CD4-positive, alpha-beta T cell (primary cell): ENCODE measurements at places on chromosomes 12 and 14.

DNA sequence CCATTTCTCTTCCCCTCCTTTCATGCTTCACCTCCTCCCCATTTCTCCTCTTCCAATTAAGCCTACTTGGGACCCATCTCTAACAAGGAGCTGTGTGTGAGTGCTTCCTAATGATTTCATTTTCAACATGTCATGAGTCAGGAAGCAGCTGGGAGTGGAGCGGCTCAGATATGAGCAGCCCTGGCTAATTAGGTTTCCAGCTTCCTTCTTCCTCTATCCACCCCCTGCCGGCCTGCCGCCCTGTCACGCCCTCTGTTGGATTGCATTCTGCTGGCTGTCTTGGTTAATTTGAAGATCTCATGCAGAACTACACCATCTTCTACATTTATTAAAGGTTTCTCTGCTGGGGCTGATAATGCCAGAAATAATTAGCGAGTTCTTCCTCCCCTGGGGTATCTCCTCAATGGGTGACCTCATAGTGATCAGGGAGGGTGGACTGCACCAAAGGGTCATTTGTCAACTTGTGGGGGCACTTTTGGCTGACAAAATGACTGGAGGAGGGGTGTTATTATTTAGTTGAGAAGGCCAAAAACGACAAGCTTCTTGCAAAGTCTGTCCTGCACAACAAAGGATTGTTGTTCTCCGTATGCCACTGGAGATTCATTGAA is 300.9 kb upstream of the SRRM4 start:
- H3K4me3 ChIP-seq: no peak overlapping the region
- no peak for DNase-seq
- H3K27ac ChIP-seq: no peak overlapping the region
- no peaks in the 10 kb centered on the region for H3K27me3 ChIP-seq

DNA sequence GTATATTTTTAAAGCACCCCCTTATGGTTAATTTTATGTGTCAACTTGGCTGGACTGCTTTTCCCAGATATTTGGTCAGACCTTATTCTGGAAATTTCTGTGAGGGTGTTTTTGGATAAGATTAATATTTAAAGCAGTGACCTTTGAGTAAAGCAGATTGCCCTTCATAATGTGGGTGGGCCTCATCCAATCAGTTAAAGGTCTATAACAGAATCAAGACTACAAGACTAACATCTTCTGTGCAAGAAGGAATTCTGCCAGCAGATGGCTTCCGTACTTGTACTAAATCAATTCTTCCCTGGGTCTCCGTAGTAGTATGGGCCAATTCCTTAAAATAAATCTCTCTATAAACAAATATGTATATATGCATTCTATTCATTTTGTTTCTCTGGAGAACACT is 257.6 kb downstream of the ETNK1 start:
- H3K27me3 ChIP-seq: no peaks in the 10 kb centered on the region
- no peak overlapping the region for H3K4me3 ChIP-seq
- no peak overlapping the region for H3K27ac ChIP-seq
- H3K36me3 ChIP-seq: no peaks in the 10 kb centered on the region

DNA sequence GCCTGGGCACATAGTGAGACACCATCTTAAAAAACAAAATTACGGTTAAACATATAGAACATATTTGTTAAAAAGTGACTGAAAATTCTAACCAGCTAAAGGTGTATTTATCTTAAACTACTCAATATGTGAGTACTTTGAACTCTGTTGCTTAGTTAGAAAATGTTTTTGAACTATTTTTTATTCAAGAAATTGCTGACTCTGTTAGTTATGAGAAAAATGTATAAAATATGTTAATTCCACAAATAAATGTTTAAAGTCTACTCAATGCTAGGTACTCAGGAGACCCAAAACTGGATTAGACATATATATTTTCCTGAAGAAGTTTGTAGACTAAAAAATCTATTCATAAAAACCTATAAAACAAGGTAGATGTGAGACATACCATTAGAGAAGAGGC is 23.0 kb upstream of the GPR33 start:
- H3K36me3 ChIP-seq: no peaks in the 10 kb centered on the region
- no peaks in the 10 kb centered on the region for H3K27me3 ChIP-seq
- no peak for DNase-seq
- no peak overlapping the region for H3K27ac ChIP-seq
- H3K4me1 ChIP-seq: no peaks in the 10 kb centered on the region
- H3K4me3 ChIP-seq: no peak overlapping the region

GRCh38 chr12:50344245-50344644 is 52.2 kb downstream of the FAM186A start:
- no peaks in the 10 kb centered on the region for H3K4me1 ChIP-seq
- H3K36me3 ChIP-seq: no peaks in the 10 kb centered on the region
- H3K4me3 ChIP-seq: no peak overlapping the region
- no peaks in the 10 kb centered on the region for H3K27me3 ChIP-seq

GRCh38 chr12:129351481-129351880 is 498.2 kb downstream of the GLT1D1 start:
- H3K4me3 ChIP-seq: no peak overlapping the region
- H3K4me1 ChIP-seq: no peaks in the 10 kb centered on the region
- no peak for DNase-seq
- no peaks in the 10 kb centered on the region for H3K36me3 ChIP-seq

GRCh38 chr14:105700622-105701288 is 174.4 kb downstream of the TMEM121 start:
- DNase-seq: no peak
- no peaks in the 10 kb centered on the region for H3K27me3 ChIP-seq
- no peak overlapping the region for H3K4me3 ChIP-seq
- H3K36me3 ChIP-seq: no peaks in the 10 kb centered on the region
- no peak overlapping the region for H3K27ac ChIP-seq

DNA sequence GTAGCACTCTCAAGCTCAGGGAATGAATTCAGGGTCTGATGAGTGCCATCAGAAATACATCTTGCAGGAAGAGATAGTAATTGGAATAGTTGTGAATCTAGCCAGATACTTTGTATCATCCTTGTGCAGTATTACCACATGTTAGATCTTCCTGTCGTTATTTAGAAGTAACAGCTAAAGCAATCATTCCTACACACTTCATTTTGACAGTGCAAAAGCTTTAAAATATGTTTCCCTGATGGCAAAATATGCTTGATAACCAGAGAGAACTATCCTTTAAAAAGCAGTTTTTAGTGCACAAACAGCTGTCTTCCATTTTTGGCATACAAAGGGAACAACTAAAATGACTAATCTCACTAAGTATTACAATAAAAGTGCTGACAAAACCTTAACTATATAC is 149.5 kb upstream of the SLC38A2 start:
- no peak overlapping the region for H3K27ac ChIP-seq
- DNase-seq: no peak

GRCh38 chr12:28938056-28938455 is 211.0 kb upstream of the FAR2 start:
- H3K27me3 ChIP-seq: no peaks in the 10 kb centered on the region
- no peak for DNase-seq
- H3K27ac ChIP-seq: no peak overlapping the region
- H3K36me3 ChIP-seq: no peaks in the 10 kb centered on the region
- no peaks in the 10 kb centered on the region for H3K4me1 ChIP-seq

DNA sequence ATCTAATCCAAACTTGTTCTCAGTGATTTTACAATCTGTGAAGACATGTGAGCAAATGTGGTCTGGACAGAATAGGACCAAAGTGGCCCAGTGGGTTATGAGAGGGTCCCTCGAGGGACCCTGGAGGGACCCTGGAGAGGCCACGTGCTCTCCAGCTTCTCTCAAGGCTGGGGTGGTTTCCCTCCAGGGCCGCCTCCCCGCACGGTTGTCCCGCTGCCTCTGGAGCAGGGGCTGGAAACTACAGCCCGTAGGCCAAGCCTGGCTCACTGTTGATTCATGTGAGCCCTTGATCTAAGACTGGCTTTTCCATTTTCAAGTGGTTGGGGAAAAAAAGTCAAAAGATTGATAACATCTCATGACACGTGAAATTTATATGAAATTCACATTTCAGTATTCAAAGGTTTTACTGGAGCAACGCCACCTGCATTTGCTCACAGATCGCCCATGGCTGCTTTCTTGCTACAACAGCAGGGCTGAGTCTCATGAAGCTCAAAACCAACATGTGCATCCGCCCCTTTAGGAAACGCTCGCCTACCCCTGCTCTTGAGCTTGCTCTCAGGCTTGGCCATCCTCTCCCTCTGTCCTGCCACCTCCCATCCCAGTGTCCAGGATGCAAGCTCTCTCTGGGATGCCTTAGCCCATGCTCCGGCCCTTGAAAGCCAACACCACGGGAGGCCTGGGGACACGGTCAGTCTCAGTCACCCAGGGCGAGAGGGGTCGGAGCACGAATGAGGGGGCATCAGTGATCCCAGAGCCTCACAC is 12.1 kb upstream of the LRTM2 start:
- DNase-seq: no peak
- H3K4me1 ChIP-seq: peaks cover 75% of the 10 kb centered on the region
- no peak overlapping the region for H3K27ac ChIP-seq

DNA sequence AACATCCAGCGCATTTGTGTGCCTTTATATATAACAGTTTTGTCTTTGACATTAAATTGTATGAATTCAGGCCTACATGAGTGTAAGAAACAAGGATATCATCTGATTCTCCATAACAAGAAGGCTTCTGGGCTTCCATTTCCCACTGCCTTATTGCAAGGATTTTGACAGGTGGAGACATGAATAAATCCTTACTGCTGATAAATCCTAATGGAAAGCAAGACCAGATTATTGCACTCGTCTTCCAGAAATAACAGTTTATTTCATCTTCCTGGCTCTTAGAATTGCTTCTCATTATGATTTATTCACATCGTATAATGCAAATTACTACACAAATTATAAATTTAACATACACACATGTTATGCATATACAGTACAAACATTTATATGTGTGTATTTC is 348.1 kb downstream of the MDGA2 start:
- no peaks in the 10 kb centered on the region for H3K27me3 ChIP-seq
- no peak overlapping the region for H3K4me3 ChIP-seq
- no peaks in the 10 kb centered on the region for H3K4me1 ChIP-seq
- DNase-seq: no peak
- no peak overlapping the region for H3K27ac ChIP-seq

GRCh38 chr14:26597071-26597588 is 703 bp downstream of the NOVA1 start:
- no peaks in the 10 kb centered on the region for H3K36me3 ChIP-seq
- H3K4me3 ChIP-seq: no peak overlapping the region
- peaks cover 29% of the 10 kb centered on the region for H3K27me3 ChIP-seq
- no peaks in the 10 kb centered on the region for H3K4me1 ChIP-seq

DNA sequence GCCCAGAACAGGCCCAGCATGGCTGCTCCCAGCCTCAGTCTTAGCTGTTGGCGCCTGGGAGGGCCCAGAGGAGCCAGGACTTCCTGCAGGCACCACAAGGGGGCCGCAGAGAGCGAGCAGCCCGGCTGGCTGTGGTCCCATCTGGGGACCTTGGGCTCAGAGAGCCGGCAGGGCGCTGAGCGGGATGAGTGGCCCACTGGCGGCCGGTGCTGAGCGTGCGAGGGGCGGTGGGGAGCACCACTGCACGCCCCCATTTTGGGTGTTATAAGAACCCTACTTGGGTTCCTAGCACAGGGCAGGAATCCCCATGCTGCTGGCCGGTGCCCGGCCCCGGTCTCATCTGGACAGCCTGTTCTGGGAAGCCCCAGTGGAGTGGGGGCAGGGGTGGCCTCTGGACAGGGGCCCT is 25.9 kb upstream of the CRIP2 start:
- no peak overlapping the region for H3K27ac ChIP-seq
- no peak overlapping the region for H3K4me3 ChIP-seq
- H3K36me3 ChIP-seq: peaks cover 22% of the 10 kb centered on the region
- no peaks in the 10 kb centered on the region for H3K27me3 ChIP-seq
- DNase-seq: peak; percentile 61
- peaks cover 7% of the 10 kb centered on the region for H3K4me1 ChIP-seq

- no peaks in the 10 kb centered on the region for H3K4me1 ChIP-seq
- no peaks in the 10 kb centered on the region for H3K36me3 ChIP-seq
- no peak overlapping the region for H3K27ac ChIP-seq
- H3K27me3 ChIP-seq: peaks cover 2% of the 10 kb centered on the region
- DNase-seq: no peak
Measured at GRCh38 chr14:95692109-95692508, 5.9 kb downstream of the TCL1B start.

DNA sequence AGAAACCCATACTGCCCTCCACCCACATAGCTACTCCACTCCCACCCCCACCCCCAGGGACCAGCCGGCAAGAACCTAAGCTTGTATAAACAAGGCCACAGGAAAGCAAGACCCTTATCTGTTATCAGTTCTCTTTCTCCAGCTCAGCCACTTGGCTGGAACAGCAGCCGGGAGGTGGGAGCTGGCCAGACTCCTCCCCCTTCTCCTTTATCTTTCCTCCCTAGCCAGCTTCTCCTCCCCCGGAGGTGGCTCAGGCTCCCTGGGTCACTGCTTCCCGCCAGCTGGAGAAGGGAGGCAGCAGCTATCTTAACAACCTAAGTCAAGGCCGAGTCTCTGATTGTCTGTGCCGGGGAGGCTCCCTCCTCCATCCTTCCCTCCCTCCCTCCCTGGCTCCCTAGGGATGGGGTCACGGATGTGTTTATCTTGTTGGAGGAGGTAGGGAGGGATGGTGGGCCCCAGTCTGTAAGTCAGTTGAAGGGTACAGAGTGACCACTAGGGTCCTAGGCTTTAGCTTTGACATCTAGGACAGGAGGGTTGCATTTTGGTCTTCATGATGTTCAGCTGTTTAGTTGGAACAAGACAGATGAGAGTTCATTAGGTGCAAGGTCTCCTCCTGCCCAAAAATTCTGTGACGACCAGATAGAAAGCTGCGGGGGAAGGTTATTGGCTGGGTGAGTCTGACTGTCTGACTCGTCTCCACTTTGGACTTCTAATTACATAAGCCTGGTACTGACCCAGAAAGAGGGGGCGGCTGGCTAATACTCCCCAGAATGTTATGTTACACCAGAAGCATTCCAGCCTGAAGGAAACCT is 29.7 kb downstream of the ZFP36L1 start:
- H3K27me3 ChIP-seq: no peaks in the 10 kb centered on the region
- H3K4me1 ChIP-seq: peaks cover 35% of the 10 kb centered on the region
- H3K27ac ChIP-seq: no peak overlapping the region
- H3K36me3 ChIP-seq: no peaks in the 10 kb centered on the region

DNA sequence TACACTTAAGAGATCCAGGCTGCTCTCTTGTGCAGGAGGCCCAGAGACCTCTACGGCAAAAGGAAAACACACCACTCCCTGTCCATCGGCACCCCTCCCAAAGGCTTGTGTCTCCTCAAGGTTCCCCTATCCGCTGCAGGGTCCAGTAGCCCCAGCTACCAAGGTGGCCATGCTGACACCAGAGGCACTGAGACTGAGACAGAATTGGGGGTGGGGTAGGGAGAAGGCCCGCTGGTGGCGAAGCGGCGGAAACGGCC is 590 bp downstream of the DDIT3 start:
- no peak for DNase-seq
- no peaks in the 10 kb centered on the region for H3K27me3 ChIP-seq
- peak overlapping the region; percentile 100 for H3K4me3 ChIP-seq
- peaks cover 61% of the 10 kb centered on the region for H3K4me1 ChIP-seq
- peak overlapping the region; percentile 97 for H3K27ac ChIP-seq

GRCh38 chr12:99284161-99284560 is 363.4 kb upstream of the GARIN6 start:
- no peak overlapping the region for H3K4me3 ChIP-seq
- H3K27me3 ChIP-seq: no peaks in the 10 kb centered on the region
- no peaks in the 10 kb centered on the region for H3K36me3 ChIP-seq
- no peak overlapping the region for H3K27ac ChIP-seq
- no peaks in the 10 kb centered on the region for H3K4me1 ChIP-seq
- DNase-seq: no peak
